Activated CD4-positive, alpha-beta T cell treated with anti-CD3 and anti-CD28 coated beads, Interleukin-2, amount 50 U/mL, for 48 hours (primary cell): ENCODE measurements at places on chromosomes 11 and 22.
A peak's percentile ranks its signal among the peaks of the same experiment; 100 is the strongest.

- DNase-seq: peak; percentile 34
Measured at GRCh38 chr11:35276396-35277145, 137.6 kb downstream of the CD44 start.

DNA sequence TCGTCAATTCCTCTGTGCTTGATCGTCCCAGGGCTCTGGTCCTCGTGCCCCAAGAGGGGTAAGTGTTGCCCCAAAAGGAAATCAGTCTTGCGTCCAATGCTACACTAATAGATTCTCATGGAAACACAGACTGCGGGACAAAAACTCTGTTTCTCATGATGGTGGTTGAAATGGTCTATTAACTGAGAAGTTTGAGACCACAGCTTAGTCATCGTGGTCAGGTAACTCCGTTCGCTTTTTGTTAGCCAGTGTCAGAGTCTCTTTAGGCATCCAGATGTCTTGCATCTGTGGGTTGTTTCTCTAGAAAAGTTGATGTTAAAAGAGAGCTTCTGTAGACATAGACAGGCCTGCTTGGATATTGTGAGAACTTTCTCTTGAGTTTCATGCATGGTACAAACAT, 104.6 kb upstream of the SORL1-AS1 start:
- DNase-seq: no peak

- DNase-seq: no peak
Measured at GRCh38 chr11:123143921-123144320, 51.1 kb downstream of the CLMP start.

- DNase-seq: no peak
Measured at GRCh38 chr11:91100427-91100826, 877.6 kb upstream of the CHORDC1 start.
